ENCODE measurements at places on chromosomes 4 and X.

DNA sequence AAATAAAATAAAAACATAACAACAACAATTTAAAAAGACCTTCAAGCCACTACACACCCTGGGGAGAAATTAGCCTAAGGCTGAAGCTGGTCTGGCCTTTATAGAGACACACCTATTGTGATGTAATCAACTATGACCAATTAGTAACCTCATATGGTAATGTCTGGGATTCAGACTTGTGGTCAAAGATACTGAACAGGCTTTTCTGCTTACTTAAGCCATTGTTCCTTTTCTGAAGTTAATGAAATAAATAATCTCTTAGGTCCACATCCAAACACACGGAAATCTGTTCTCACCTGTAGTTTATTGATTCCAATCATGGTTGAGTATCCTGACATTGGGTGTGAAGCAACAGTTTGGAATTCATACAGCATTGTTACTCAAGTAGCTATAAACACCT, 152.5 kb downstream of the PLS3 start:
- H3K36me3 ChIP-seq = no peaks in the 10 kb centered on the region
- no peak for DNase-seq
- no peaks in the 10 kb centered on the region for H3K4me1 ChIP-seq
- H3K4me3 ChIP-seq = no peak overlapping the region
- no peak overlapping the region for H3K27ac ChIP-seq

GRCh38 chr4:174134361-174134760, 149.1 kb downstream of the FBXO8 start:
- no peak overlapping the region for H3K27ac ChIP-seq
- no peaks in the 10 kb centered on the region for H3K4me1 ChIP-seq
- H3K36me3 ChIP-seq = no peaks in the 10 kb centered on the region
- H3K27me3 ChIP-seq = no peaks in the 10 kb centered on the region

DNA sequence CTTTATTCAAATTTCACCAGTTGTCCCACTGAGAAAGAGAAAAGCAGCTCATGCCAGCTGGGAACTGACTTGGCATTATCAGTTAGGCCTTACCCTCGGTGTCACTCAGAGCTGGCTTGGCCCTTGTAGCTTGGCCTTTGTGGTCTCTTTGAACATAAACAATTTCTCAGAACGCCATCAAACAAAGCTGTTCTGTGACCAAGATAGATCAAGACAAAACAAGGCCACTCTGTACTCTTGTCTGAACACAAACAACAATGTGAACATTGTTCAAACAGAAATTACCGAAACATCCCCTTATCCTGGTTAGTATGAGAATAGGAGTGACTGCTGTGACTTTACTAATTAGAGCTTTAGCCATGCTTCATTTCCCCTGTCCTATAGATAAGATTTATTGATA, 57.2 kb downstream of the DIPK2B start:
- H3K4me1 ChIP-seq = no peaks in the 10 kb centered on the region
- no peak overlapping the region for H3K27ac ChIP-seq
- peaks cover 4% of the 10 kb centered on the region for H3K27me3 ChIP-seq

GRCh38 chr4:78293821-78294301, 236.7 kb downstream of the FRAS1 start:
- no peaks in the 10 kb centered on the region for H3K4me1 ChIP-seq
- H3K27ac ChIP-seq = no peak overlapping the region
- H3K36me3 ChIP-seq = no peaks in the 10 kb centered on the region
- no peaks in the 10 kb centered on the region for H3K27me3 ChIP-seq

Data from pancreas (tissue), 10 donors.